Cardiac muscle cell (in vitro differentiated cells and primary cell): ENCODE measurements at places on chromosomes 1 and 21. TPM values are rescaled to one million over a fixed set of nuclear protein-coding genes. Genes with fewer than 3 reads are reported as not detected.

EIF3I gene
- total RNA-seq: 165 and 227 TPM in 2 replicates

MCOLN3 gene
- 0.28 and 0.36 TPM in 2 replicates for total RNA-seq

KDF1 gene
- total RNA-seq: 0.63 and 0.67 TPM in 2 replicates

PAQR6 gene
- 34.5 and 35.7 TPM in 2 replicates for total RNA-seq

PFDN2 gene
- total RNA-seq: 85.4 and 137 TPM in 2 replicates

LAMC2 gene
- total RNA-seq: 0.32 and 0.42 TPM in 2 replicates

KMO gene
- not detected in 2 replicates for total RNA-seq

CELA2A gene
- total RNA-seq: not detected in 2 replicates

RIPPLY3 gene
- total RNA-seq: not detected in 2 replicates

SUMO3 gene
- 63.0 and 89.8 TPM in 2 replicates for total RNA-seq

GRCh38 chr1:10057796-10058195 is 25.0 kb downstream of the UBE4B start:
- H3K36me3 ChIP-seq: no peaks in the 10 kb centered on the region
- H3K27me3 ChIP-seq: no peaks in the 10 kb centered on the region
- H3K4me3 ChIP-seq: no peak overlapping the region
- H3K4me1 ChIP-seq: peaks cover 7% of the 10 kb centered on the region
- peak overlapping the region; percentile 48 for H3K27ac ChIP-seq

DNA sequence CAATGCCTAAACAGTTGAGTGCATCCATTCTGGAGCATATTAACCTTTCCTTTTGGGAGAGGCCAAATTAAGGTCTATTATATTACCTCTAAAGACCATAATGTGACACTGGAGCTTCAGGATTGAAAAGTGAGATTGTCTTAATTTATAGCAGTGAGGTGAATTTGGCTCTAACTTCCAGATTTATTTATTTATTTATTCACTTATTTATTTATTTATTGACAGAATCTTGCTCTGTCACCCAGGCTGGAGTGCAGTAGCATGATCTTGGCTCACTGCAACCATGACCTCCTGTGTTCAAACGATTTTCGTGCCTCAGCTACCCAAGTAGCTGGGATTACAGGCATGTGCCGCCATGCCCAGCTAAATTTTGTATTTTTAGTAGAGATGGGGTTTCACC is 19.1 kb downstream of the ZCCHC17 start:
- no peak overlapping the region for H3K4me3 ChIP-seq
- DNase-seq: no peak
- peaks cover 25% of the 10 kb centered on the region for H3K36me3 ChIP-seq

DNA sequence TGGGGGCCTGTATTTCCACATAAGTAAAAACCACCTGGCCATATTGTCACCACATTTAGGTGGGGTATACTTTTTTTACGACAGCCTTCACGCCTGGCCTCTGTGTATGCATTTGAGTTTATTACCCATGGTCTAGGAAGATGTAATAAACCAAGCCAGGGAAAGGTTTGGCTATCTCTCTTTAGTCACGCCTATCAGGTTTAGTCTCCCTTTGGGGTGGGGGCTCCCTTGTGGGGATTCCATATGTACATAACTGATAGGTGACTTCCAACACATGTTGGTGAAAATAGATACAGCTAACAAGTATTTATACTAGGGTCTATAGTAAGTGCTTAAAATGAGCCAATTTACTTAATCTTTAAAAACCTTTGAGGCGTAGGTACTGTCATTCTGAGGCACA is 4.2 kb downstream of the YBX1 start:
- peaks cover 51% of the 10 kb centered on the region for H3K4me1 ChIP-seq
- peak overlapping the region; percentile 68 for H3K27ac ChIP-seq
- H3K27me3 ChIP-seq: no peaks in the 10 kb centered on the region
- no peak for DNase-seq
- no peaks in the 10 kb centered on the region for H3K36me3 ChIP-seq
- H3K4me3 ChIP-seq: peak overlapping the region; percentile 1

GRCh38 chr1:239891621-239892358 is 199.9 kb upstream of the FMN2 start:
- DNase-seq: no peak
- no peak overlapping the region for H3K27ac ChIP-seq
- no peaks in the 10 kb centered on the region for H3K27me3 ChIP-seq
- no peaks in the 10 kb centered on the region for H3K4me1 ChIP-seq

- no peaks in the 10 kb centered on the region for H3K36me3 ChIP-seq
- H3K27ac ChIP-seq: peak within 1 kb of the TSS; percentile 34
- no peak for DNase-seq
- no peak within 1 kb of the TSS for H3K4me3 ChIP-seq
- H3K27me3 ChIP-seq: no peaks in the 10 kb centered on the region
Measured at GRCh38 chr1:56819387-56819899, at the start of gene FYB2. Gene FYB2, minus strand, starts transcription at chr1:56819404. Its CDS starts 114 bp downstream, at chr1:56819290.

GRCh38 chr1:53298045-53298637 is 29.7 kb downstream of the LRP8 start:
- H3K4me3 ChIP-seq: no peak overlapping the region
- no peak for DNase-seq
- no peaks in the 10 kb centered on the region for H3K27me3 ChIP-seq
- H3K4me1 ChIP-seq: peaks cover 29% of the 10 kb centered on the region

GRCh38 chr1:47507881-47508701 is 70.2 kb downstream of the FOXD2 start:
- H3K27ac ChIP-seq: no peak overlapping the region
- H3K4me3 ChIP-seq: peak overlapping the region; percentile 37
- no peaks in the 10 kb centered on the region for H3K36me3 ChIP-seq
- DNase-seq: peak; percentile 9

DNA sequence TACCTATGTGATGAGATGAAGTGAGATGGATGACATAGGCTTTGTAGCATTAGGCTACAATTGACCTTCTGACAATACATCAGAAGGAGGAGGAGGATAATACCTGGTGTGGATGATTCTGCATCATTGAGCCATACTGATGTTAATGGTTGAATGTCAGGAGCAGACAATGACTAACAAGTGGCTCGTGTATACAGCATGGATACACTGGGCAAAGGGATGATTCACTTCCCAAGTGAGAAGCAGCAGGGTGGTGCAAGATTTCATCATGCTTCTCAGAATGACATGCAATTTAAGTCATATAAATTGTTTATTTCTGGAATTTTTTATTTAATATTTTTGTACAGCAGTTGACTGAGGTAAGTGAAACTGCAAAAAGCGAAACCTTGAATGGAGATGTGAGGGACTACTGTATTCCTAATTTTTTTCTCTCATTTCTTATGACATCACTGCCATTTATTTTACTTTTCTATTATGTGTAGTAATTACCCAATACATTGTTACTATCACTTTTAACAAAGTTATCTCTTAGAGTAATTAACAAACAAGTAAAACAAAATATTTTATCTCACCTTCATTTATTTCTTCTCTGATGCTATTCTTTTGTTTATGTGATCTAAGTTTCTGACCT is 34.4 kb upstream of the COP1 start:
- no peak overlapping the region for H3K4me3 ChIP-seq
- H3K4me1 ChIP-seq: no peaks in the 10 kb centered on the region
- no peak for DNase-seq

DNA sequence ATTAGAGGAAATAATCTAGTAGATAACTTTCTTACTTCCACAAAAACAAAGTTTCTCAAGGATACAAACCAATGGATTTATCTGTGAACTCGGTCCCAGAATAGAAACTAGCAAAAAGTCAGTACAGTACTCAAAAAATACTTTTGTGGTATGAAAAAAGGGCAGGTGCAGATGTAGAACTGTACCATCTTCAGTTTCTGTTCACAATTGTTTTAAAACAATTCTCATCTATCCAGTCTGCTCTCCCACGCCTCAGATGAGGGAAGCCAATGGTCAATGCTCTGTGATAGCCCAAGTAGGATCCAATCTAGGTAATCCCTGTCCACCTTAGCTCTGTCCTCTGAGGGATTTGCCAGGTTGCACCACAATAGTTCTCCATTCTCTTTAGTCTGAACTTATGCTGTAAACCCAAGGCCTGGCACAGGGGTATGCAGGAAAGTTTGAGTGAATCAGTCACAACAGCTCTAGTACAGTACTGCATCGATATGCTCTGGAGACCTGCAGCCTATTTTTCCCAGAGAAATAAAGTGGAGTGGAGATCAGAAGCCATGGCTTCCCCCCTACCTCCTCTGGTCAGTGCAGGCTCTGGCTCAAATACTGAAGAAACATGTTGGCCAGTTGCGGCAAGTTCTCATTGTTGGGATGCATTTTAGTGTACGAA is 1.4 kb downstream of the KTI12 start:
- H3K4me1 ChIP-seq: peaks cover 13% of the 10 kb centered on the region
- no peak overlapping the region for H3K27ac ChIP-seq
- peak overlapping the region; percentile 81 for H3K4me3 ChIP-seq
- no peak for DNase-seq
- peaks cover 3% of the 10 kb centered on the region for H3K36me3 ChIP-seq

- H3K27ac ChIP-seq: no peak overlapping the region
- no peaks in the 10 kb centered on the region for H3K4me1 ChIP-seq
- no peaks in the 10 kb centered on the region for H3K27me3 ChIP-seq
- DNase-seq: no peak
Measured at GRCh38 chr1:73401666-73402065, 796.3 kb downstream of the LRRIQ3 start.

GRCh38 chr1:15334995-15335394 is 74.7 kb upstream of the EFHD2 start:
- H3K36me3 ChIP-seq: no peaks in the 10 kb centered on the region
- no peaks in the 10 kb centered on the region for H3K4me1 ChIP-seq
- H3K27me3 ChIP-seq: no peaks in the 10 kb centered on the region
- DNase-seq: no peak
- H3K4me3 ChIP-seq: no peak overlapping the region

- H3K27me3 ChIP-seq: no peaks in the 10 kb centered on the region
- H3K36me3 ChIP-seq: no peaks in the 10 kb centered on the region
- H3K27ac ChIP-seq: no peak overlapping the region
- no peak for DNase-seq
- no peaks in the 10 kb centered on the region for H3K4me1 ChIP-seq
- H3K4me3 ChIP-seq: no peak overlapping the region
Measured at GRCh38 chr1:5239911-5240310, 585.5 kb downstream of the AJAP1 start.

GRCh38 chr1:25028907-25029599 is 99.0 kb upstream of the RUNX3 start:
- no peak overlapping the region for H3K27ac ChIP-seq
- H3K4me1 ChIP-seq: no peaks in the 10 kb centered on the region
- H3K36me3 ChIP-seq: no peaks in the 10 kb centered on the region
- no peaks in the 10 kb centered on the region for H3K27me3 ChIP-seq

GRCh38 chr1:61050541-61051442 is 31.6 kb upstream of the NFIA start:
- peaks cover 28% of the 10 kb centered on the region for H3K4me1 ChIP-seq
- H3K36me3 ChIP-seq: no peaks in the 10 kb centered on the region
- peak overlapping the region; percentile 2 for H3K27ac ChIP-seq
- peaks cover 53% of the 10 kb centered on the region for H3K27me3 ChIP-seq
- peak overlapping the region; percentile 85 for H3K4me3 ChIP-seq
- peak; percentile 22 for DNase-seq

- H3K27me3 ChIP-seq: no peaks in the 10 kb centered on the region
- H3K4me1 ChIP-seq: peaks cover 4% of the 10 kb centered on the region
- no peak for DNase-seq
- H3K36me3 ChIP-seq: peaks cover 3% of the 10 kb centered on the region
- no peak overlapping the region for H3K27ac ChIP-seq
- no peak overlapping the region for H3K4me3 ChIP-seq
Measured at GRCh38 chr1:25503551-25504426, 39.6 kb upstream of the LDLRAP1 start.

- H3K27me3 ChIP-seq: no peaks in the 10 kb centered on the region
- H3K4me3 ChIP-seq: no peak overlapping the region
- no peak overlapping the region for H3K27ac ChIP-seq
Measured at GRCh38 chr1:182383037-182383661, 8.4 kb downstream of the GLUL start.

GRCh38 chr1:17520041-17520440 is 19.5 kb upstream of the ARHGEF10L start:
- no peak for DNase-seq
- no peaks in the 10 kb centered on the region for H3K36me3 ChIP-seq
- H3K27me3 ChIP-seq: no peaks in the 10 kb centered on the region
- no peak overlapping the region for H3K27ac ChIP-seq
- H3K4me1 ChIP-seq: no peaks in the 10 kb centered on the region
